ENCODE measurements at places on chromosomes 1 and 21.

DNA sequence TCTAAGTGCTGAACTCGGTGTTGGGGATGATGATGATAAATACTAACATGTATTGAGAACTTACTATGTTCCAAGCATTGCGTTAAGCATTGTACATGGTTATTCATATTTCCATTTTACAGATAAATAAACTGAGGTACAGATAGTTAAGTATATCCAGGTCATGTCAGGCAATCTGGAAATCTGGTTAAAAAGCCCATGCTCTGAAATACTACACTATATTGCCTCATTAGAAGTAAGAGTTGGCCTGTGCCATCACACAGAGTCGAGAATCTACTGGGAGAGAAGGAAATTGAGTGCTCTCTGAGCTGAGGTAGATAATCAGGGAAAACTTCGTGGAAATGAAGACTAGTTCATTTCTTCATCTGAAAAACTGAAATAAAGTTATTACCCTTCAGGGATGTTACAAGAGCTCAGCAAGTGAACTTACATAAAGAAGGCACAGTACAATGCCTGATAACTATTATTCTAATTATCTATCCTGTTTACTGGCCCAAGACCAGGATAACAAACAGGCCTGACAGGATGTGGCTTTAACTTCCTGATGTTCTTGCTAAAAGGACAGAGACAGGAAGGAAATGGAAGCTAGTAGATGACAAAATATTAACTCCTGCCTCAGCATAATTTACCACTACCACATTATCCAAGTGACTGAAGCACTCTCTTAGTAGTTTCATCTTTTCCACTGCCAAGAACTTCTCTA, 85.6 kb downstream of the EPS15 start:
- no peak overlapping the region for H3K27ac ChIP-seq
- no peaks in the 10 kb centered on the region for H3K27me3 ChIP-seq
- no peak overlapping the region for H3K4me3 ChIP-seq
- DNase-seq = no peak

DNA sequence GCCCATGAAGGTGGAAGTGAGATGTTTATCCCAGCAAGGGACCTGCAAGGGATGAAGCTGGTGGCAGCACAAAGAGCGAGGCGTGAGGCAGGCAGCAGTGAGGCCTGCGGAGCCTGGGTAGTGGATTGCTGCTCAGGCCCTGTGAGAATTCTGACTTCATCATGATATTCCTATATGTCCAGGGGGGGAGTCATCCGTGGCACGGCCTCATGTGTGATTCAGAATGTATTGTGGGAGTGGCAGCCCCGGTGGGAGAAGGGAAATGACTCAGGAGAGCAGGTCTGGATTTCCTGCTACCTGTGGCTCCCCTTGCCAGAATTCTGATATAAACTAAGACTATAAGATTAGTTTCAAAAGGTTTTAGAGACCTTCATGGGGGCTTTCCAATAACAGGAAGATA, 240.9 kb downstream of the CAMTA1 start:
- H3K4me1 ChIP-seq = no peaks in the 10 kb centered on the region
- H3K36me3 ChIP-seq = no peaks in the 10 kb centered on the region
- H3K27me3 ChIP-seq = no peaks in the 10 kb centered on the region
- no peak overlapping the region for H3K27ac ChIP-seq

- no peaks in the 10 kb centered on the region for H3K4me1 ChIP-seq
- H3K27me3 ChIP-seq = no peaks in the 10 kb centered on the region
Observed at GRCh38 chr1:245301162-245301580, 146.4 kb downstream of the KIF26B start.

GRCh38 chr1:110596312-110596711, 9.8 kb downstream of the KCNA2 start:
- no peak for DNase-seq
- H3K27ac ChIP-seq = no peak overlapping the region
- no peaks in the 10 kb centered on the region for H3K27me3 ChIP-seq
- H3K36me3 ChIP-seq = no peaks in the 10 kb centered on the region
- H3K4me1 ChIP-seq = no peaks in the 10 kb centered on the region

DNA sequence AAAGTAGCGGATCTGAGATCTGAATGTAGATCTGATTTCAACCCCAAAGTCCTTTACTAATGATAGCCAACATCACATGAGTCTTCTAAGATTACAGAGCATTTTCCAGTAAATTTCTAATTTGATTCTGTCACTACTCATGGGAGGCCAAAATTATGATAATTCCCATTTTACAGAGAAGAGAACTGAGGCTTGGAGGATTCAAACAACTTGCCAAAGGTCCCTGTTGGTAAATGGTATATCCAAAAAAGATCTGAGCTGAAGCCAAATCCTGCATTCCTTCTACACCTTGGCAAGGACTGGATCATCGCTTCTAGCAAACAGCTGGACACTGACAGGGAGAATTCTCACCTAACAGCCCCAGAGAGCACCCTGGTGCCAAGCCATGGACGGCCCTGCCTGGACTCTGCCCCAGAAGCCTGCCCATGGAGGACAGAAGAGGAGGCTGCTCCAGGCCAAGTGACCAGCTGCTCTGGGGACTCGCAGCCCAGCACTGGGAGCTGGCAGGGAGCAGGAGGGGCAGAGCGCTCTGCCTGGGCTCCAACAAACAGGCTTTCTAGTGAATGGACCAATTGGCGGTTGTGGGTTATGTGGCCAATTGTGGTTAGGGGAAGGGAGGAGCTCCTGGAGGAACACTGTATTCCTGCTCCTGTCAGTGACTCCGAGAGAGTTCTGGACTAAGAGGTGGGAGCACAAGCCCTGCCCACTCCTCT, 6.4 kb upstream of the CSF1 start:
- no peaks in the 10 kb centered on the region for H3K4me1 ChIP-seq
- no peak for DNase-seq
- H3K27ac ChIP-seq = no peak overlapping the region
- no peak overlapping the region for H3K4me3 ChIP-seq
- H3K36me3 ChIP-seq = no peaks in the 10 kb centered on the region

- H3K4me3 ChIP-seq = no peak overlapping the region
- no peak for DNase-seq
- no peaks in the 10 kb centered on the region for H3K27me3 ChIP-seq
- no peaks in the 10 kb centered on the region for H3K4me1 ChIP-seq
- H3K36me3 ChIP-seq = peaks cover 4% of the 10 kb centered on the region
Observed at GRCh38 chr1:28067523-28068090, 20.8 kb downstream of the EYA3 start.

GRCh38 chr1:88946861-88947260, 45.6 kb downstream of the KYAT3 start:
- no peak for DNase-seq
- H3K27me3 ChIP-seq = no peaks in the 10 kb centered on the region
- H3K4me1 ChIP-seq = no peaks in the 10 kb centered on the region
- H3K4me3 ChIP-seq = no peak overlapping the region
- no peak overlapping the region for H3K27ac ChIP-seq

GRCh38 chr1:117981455-117982192, 52.1 kb downstream of the WDR3 start:
- no peaks in the 10 kb centered on the region for H3K36me3 ChIP-seq
- H3K27me3 ChIP-seq = no peaks in the 10 kb centered on the region
- no peak overlapping the region for H3K4me3 ChIP-seq
- H3K4me1 ChIP-seq = no peaks in the 10 kb centered on the region
- no peak for DNase-seq
- H3K27ac ChIP-seq = no peak overlapping the region

DNA sequence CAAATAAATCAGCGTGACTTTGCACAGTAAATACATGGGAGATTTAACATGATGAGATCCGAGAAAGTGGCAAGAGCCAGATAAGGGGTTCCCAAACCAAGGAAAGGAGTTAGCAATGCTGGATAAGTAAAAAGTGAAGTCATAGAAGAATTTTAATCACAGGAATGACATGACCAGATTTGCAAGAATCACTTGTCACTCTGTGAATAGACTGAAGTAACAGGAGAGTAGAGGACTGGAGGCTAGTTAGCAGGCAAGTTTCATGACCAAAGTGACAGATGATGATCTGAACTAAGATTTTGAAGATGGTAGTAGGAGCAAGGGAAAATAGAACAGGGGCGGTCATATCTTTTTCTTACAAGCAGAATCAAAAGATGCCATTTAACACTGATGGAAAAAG, 8.4 kb downstream of the CFH start:
- no peak overlapping the region for H3K27ac ChIP-seq
- no peaks in the 10 kb centered on the region for H3K27me3 ChIP-seq
- DNase-seq = no peak
- H3K36me3 ChIP-seq = no peaks in the 10 kb centered on the region
- no peak overlapping the region for H3K4me3 ChIP-seq

GRCh38 chr1:119285482-119285881, 83.1 kb upstream of the HAO2 start:
- H3K36me3 ChIP-seq = no peaks in the 10 kb centered on the region
- no peak overlapping the region for H3K4me3 ChIP-seq
- DNase-seq = no peak
- H3K4me1 ChIP-seq = no peaks in the 10 kb centered on the region

DNA sequence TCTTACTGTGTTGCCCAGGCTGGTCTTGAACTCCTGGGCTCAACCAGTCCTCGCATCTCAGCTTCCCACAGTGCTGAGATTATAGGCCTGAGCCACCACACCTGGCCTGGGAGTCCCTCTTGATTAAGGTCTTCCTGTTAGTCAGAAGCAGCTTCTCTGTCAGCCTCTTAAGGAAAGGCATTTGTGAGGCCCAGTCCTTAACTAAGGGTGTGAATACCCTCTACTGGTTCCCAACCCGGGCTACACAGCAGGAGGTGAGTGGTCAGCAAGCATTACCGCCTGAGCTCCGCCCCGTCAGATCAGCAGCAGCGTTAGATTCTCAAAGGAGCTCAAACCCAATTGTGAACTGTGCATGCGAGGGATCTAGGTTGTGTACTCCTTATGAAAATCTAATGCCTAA, 117.2 kb downstream of the DYRK1A start:
- H3K27ac ChIP-seq = no peak overlapping the region
- H3K4me1 ChIP-seq = no peaks in the 10 kb centered on the region
- no peaks in the 10 kb centered on the region for H3K27me3 ChIP-seq
- H3K4me3 ChIP-seq = no peak overlapping the region
- peaks cover 58% of the 10 kb centered on the region for H3K36me3 ChIP-seq
- DNase-seq = no peak

DNA sequence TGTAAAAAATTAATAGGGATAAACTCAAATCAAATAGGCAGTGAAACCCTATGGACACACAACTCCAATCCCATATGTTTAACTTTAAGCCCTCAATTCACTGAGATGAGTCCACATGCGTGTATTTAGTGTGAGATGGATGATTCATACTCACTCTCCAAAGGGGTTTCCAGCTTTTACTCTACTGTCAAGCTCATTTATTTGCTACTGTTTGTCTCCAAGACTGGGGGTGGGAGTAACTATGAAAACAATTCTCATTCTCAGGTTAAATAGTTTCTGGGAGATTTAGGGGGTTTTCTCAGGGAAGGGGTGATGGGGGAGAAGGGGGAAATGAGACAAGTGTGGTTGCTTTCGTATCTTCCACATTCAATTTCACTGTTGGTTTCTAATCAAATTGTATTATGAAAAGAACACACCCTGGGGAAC, 2.7 kb downstream of the RAB29 start:
- H3K36me3 ChIP-seq = no peaks in the 10 kb centered on the region
- peaks cover 20% of the 10 kb centered on the region for H3K27me3 ChIP-seq
- no peak for DNase-seq
- no peak overlapping the region for H3K4me3 ChIP-seq
- H3K27ac ChIP-seq = no peak overlapping the region

GRCh38 chr21:45853703-45854342, 127.7 kb upstream of the COL6A1 start:
- H3K36me3 ChIP-seq = peaks cover 23% of the 10 kb centered on the region
- H3K27me3 ChIP-seq = no peaks in the 10 kb centered on the region
- H3K4me3 ChIP-seq = no peak overlapping the region
- H3K4me1 ChIP-seq = peaks cover 10% of the 10 kb centered on the region
- H3K27ac ChIP-seq = peak overlapping the region; percentile 15

DNA sequence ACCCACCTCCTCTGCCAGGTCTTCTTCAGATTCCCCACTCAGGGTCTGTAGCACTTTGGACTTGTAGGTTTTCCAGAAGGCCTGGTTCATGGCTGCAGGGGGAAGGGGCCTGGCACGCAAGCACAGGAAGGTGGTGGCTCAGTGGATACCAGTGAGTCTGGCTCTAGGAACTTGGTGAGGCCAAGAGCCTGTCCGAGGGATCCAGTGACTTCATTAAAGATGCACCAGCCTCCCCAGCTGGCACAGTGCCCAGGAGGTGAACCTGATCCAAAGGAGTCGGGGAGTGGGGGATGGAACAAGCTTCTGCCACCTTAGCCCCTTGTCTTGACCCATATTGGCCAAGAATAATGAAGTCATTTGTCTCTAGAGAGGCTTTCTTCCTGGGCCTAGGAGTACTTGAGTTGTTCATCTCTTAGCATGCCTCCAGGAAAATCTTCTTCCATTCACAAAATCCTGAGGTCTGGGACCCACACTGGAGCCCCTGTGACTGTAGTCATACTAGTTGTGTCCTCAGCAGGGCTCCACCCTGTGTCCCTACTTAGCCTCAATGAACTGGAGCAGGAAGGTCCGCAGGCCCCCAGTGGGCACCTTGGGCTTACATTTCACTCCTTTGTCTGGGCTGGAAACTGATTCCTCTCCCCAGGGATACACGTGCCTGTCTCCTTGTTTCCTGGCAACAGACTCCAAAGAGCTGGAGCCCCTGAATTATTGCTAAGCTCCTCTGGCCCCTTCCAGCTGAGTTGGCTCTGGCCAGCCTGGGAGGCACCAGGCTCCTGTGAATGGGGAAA, at the start of gene C1orf232:
TSS of gene C1orf232 (minus strand) at position 554 of the 788 bp plus-strand sequence. CDS start at position 90, 464 bp downstream.
- H3K27ac ChIP-seq = peak within 1 kb of the TSS; percentile 68
- H3K4me3 ChIP-seq = peak within 1 kb of the TSS; percentile 87
- peaks cover 15% of the 10 kb centered on the region for H3K4me1 ChIP-seq
- no peak for DNase-seq
- peaks cover 3% of the 10 kb centered on the region for H3K36me3 ChIP-seq

DNA sequence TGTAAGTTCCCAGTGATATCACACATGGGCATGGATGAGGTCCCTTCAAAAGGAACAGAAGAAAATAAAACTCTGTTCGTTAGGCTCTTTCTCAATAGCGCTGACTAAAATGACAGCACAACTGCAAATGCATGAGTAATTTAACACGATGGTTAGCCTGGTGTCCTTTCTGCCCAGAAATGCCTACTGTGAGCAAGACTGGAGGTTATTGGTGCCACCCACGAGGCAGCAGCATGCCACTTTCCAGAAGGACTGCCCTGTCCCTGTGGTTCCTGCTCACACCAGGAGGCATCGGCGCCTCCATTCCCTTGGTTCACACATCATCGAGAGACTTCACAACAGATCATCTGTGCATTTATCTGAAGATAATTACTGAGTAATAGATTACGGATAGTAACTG, 26.2 kb downstream of the VPS26C start:
- H3K27me3 ChIP-seq = no peaks in the 10 kb centered on the region
- no peak overlapping the region for H3K27ac ChIP-seq
- DNase-seq = no peak
- H3K36me3 ChIP-seq = peaks cover 24% of the 10 kb centered on the region
- H3K4me1 ChIP-seq = peaks cover 20% of the 10 kb centered on the region

GRCh38 chr1:164863056-164863455, 304.1 kb downstream of the PBX1 start:
- DNase-seq = no peak
- no peaks in the 10 kb centered on the region for H3K27me3 ChIP-seq
- no peak overlapping the region for H3K4me3 ChIP-seq

GRCh38 chr1:193539731-193540459, 353.5 kb upstream of the B3GALT2 start:
- H3K4me3 ChIP-seq = no peak overlapping the region
- H3K27ac ChIP-seq = no peak overlapping the region
- no peaks in the 10 kb centered on the region for H3K4me1 ChIP-seq

Measured in thymus (tissue), 14 donors.